CMK (cell line): ENCODE measurements at places on chromosomes 2 and 18.

- DNase-seq, result no peak
These were observed 177.8 kb downstream of the TXNL1 start for GRCh38 chr18:56460581-56460980.

- no peak for DNase-seq
These were observed 49.2 kb downstream of the MYCN start for GRCh38 chr2:15989559-15989958.

- no peak for DNase-seq
These were observed 148.6 kb downstream of the LRATD1 start for GRCh38 chr2:14781142-14781541.

DNA sequence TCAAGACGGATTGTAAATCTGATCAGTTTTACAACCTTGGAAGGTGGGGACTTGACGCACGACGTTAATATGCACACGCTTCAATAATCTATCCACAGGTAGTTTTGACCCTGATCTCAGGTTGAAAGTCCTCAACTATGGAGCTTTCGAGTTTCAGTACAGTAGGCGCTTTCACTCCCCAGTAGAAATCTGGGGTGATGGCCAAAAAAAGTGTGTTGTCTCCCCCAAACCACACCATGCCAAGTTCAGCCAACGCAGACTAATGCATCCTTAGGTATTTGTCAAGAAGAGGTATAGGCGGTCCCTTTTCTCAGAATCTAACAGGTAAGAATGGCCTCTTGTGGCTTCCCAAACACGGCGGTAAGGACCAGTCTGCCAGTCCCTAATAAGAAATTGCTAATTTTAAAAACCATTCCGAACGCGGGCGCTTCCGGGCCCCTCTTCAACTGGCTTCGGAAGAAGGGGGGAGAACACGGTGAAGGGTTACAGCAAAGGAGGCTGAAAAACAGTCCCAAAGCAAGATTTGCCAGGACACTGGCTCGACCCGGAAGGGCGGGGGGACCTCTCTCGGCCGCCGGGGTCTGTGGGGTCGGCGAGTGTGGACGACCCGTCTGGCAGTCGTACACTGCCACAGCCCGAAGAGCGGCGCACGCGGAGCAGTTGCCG, 659 bp downstream of the FAM210A start:
- DNase-seq, result no peak

DNA sequence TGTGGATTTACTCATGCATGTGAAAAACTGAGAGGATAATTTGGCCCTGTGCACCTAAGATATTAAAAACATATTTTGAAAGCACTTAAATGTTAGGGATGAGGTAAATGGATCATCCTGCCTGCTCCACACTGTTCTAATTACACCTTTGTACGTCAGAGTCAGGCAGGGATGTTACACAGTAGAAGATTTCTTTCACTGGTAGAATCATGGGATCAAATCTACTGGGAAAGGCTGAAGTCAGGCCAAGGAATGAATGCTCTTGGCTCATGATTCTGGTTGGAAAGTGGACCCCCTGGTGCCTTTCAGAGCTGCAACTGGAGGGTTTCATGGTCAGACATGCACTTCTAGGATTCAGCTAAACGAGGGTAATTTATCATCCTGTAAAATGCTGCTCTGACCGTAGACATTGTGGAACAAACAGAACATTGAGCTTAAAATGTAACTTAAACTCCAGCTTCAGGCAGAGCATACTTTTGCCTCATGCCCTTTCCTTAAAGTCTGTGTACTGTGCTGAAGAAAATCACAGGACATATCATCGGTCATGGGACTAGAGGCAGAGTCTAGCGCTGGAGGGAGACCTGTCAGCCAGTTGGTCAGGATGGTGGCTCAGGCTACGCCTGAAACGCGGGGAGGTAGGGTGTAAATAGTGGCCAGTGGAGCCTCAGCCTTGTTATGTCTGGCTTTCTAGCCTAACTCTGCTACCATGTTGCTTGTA, 4.9 kb downstream of the KCNE4 start:
- no peak for DNase-seq

DNA sequence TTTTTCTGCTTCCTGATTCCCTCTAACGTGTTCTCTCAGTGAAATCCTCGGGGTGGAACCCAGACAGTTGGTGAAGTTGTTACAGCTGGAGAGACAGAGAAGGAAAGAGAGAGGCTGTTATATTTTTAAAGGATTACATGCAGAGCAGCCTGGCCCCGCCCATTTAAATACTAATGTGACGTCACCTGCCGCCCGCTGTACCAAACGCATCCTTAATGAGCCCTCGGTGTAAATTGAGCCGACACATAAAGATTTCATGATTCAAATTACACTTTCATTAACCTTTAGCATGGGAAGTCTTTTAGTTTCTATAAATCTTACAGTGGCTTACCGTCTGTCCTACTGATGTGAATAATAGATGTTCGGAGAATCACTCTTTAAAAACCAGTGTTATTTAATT, 164.0 kb upstream of the SIX3 start:
- DNase-seq, result no peak

DNA sequence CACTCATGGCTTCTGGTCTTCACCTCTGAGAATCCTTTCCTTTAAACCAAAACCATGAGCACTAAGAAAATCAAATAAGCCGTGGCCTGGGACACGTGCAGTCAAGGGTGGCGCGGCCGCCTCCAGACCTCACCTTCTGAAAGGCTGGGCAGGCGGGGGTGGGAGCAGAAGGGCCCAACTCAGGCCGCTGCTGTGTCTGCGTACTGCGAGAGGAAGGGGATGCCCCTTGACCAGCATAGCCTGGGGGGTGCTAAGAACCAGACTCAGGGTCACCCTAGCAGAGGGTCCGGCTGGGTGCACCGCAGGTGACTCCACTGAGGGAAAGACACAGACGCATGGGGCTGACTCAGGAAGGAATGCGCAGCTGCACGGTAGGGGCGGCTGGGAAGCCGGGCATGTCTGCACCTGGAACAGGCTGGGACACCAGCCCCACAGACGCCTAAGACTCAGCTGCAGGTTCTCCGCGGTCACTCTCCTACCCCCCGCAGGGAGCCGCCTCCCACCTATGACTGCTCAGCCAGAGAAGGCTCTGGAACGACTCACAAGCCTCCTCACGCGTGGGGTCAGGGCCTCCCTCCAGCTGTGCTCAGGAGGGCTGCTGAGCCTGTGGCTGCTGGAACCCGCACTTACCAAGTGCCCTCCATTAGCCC, 432.4 kb upstream of the MYT1L start:
- no peak for DNase-seq
